ENCODE measurements at places on chromosomes 12 and 14.

DNA sequence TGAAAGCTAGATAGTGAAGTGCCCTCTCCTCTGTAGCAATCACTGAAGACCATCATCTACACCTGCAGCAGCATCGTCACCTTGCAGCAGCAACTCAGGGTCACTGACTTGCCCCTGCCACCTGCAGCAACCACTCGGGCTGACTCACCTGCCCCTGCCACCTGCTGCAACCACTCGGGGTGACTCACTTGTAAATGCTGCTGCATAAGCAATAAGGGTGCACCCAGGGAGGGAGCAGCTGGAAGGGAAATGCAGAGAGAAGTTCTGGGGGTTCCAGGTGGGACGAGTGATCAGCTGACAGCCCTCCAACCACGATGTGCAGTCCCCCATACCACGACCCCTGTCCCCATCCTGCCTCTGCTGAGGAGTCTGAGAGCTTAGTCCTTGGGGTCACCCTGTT lies 357.1 kb upstream of the SFSWAP start:
- no peak for DNase-seq

- no peak for DNase-seq
These were observed 60.9 kb upstream of the PSMA6 start for GRCh38 chr14:35231207-35231760.

DNA sequence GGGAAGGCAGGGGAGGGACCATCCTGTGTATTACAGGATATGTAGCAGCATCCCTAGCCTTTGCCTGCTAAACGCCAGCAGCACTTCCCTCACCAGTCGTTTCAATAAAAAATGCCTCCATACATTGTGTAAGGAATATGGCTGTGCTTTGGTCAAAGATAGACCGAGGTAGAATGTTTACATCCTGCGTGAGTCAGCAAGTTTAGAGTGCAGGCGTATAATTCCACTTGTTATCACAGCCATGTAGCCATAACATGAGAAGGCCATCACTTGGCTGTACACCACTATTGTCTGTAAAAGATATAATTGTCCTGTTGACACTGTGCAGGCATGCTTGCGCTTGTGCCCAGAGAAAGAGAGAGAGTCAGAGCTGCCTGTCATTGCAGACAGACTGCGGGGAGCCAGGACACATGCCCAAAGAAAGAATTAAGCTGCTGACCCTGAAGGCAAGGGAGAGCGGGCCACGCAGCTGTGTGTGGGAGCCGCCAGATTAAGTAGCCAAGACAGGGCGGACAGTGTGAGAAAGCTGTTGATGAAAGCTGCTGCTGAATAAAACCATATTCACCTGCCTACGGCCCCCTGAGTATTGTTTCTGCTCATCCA lies 68.4 kb downstream of the CRACR2A start:
- no peak for DNase-seq

- no peak for DNase-seq
These were observed 84.9 kb downstream of the SRGAP1 start for GRCh38 chr12:63929426-63929825.

- DNase-seq = no peak
These were observed 343.0 kb downstream of the BMP4 start for GRCh38 chr14:53613404-53614253.

DNA sequence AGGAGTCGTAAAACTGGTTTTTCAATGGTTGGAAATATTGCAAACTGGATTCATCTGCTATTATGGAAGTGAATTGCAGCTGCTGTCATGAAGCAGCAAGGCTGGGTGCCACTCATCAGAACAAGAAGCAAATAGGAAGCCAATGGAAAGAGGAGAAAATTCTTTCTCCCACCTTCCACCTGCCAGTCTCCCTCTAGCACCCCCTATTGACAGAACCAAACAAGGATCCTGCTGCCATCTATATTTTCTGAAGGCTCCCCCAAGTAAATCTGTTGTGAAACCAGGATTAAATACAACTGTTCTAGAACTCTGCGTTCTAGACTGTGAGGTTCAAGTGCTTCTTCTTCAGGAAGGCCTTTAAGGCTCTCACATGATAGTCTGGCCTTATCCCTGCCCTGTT lies 286.6 kb downstream of the AACS start:
- DNase-seq = no peak

DNA sequence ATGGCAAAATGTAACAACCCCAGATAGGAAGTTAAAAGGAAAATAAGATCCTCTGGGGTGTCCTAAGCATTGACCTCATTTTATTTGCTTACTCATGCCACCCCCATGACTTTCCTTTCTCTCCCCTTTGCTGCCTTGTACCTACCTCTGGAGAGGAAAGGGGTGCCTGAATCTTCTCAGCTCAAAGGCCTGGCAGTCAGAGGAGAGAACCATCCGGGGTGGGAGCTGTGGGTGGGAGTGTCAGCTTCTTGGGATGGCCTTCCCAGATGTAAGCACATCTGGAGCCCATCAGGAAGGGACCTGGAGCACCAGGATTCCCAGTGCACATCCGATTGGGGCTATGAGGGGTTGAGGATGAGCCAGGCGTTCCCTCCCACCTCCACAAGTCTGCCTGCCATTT lies 5.2 kb upstream of the ITGA5 start:
- no peak for DNase-seq

- no peak for DNase-seq
These were observed 62.3 kb upstream of the PTCSC3 start for GRCh38 chr14:36238666-36239363.

DNA sequence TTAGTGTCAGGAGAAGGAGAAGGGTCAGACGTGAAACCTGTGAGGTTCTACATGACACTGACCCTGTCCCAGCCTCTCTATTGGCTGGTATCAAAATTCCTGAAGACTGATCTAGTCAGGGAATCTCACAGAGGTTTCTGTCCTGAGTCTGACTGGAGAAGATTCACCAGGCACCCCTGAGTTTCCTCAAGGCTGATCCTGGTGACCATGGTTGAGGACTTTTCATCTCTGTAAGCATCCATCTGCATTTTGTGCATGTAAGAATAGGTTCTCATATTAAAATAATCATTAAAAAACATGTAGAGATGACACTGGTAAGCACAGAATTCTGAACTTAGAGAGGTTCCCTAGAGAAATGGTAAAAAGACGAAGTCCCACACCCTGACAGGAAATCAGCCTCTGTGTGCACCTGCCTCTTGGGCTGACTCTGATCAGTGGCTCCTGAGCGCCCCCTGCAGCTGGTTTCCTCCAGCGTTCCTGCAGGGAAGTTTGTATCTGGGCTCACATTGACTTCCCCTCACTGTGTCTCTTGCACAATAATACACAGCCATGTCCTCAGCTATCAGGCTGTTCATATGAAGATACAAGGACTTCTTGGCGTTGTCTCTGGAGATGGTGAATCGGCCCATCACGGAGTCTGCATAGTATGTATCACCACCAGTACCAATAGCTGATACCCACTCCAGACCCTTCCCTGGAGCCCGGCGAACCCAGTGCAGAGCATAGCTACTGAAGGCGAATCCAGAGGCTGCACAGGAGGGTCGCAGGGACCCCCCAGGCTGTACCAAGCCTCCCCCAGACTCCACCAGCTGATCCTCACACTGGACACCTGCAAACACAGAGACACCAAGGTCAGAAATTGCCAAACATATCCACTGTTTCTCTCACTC lies 991.9 kb downstream of the TMEM121 start:
- DNase-seq = peak; percentile 69

DNA sequence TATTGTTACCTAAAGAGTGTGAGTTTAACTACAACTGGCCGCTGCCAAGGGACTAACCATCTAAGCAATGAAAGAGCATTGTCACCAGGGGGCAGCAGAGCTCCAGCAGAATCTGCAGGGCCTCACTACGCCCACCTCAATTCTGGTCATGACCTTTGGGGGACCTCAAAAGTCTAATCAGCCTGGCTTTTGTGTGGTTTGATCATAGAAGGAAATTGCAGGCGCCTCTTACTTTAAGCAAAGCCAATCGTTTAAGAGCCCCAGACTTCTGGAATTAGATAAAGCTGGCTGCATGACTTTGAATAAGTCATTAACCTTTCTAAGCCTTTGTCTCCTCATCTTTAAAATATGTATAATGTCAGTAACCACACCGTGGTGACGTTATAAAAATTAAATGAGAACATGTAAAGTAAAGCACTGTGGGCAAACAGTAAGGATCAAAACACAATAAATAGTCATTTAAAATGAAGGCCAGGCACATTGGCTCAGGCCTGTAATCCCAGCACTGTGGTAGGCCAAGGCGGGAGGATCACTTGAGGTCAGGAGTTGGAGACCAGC lies 58.6 kb downstream of the TBX3 start:
- DNase-seq = no peak

GRCh38 chr14:73762375-73762822 lies 48.2 kb upstream of the PNMA1 start:
- DNase-seq = no peak

DNA sequence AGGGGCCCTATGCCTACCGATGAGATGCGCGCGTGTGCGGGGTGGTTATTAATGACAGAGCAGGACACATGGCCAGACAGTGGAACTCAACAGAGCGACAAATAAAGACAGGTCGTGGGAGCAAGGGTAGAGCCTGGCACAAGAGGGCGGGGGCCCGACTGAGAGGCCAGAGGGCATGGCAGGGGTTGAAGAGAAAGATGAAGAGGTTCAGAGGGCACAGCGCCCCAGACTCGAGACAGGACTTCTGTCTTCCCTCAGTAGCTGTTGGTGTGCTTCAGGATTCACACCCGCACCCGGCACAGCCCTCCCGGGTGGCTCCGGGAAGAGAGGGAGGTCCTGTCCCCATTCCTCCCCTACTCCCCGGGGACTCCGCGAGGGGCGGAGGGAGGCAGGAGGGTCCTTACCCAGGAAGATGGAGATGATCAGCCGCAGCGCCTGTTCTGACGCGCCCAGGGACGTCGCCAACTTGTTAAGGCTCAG lies 366 bp downstream of the LPCAT3 start:
- DNase-seq = no peak

GRCh38 chr12:20339060-20339459 lies 29.3 kb upstream of the PDE3A start:
- DNase-seq = no peak

DNA sequence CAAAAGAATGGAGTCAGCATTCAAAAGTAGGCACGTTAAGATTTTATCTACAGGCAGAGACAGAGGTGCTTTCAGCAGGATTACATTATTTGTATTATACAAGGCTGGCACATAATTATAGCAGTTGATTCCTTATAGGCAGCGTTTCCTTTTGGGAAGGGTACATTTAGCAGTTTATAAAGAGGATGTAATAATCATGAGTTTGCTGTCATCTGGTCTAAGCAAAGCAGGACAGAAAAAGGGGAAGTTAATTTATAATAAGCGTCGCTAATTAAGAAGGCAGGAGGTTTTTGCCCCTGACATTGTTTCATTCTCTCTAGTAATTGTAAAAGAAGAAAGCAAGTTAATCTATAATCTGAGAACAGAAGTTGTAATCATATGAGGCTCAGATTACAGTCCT lies 259.9 kb upstream of the MDGA2 start:
- DNase-seq = no peak

- no peak for DNase-seq
These were observed 136.4 kb upstream of the LGR5 start for GRCh38 chr12:71303199-71303598.

Data from stimulated activated CD4-positive, alpha-beta T cell treated with anti-CD3 and anti-CD28 coated beads, TNF-alpha, amount 100 ng/mL, for 1 hour (primary cell).